Endothelial cell (in vitro differentiated cells): ENCODE measurements at places on chromosomes 12 and 14.
A peak's percentile ranks its signal among the peaks of the same experiment; 100 is the strongest.

- H3K36me3 ChIP-seq: no peaks in the 10 kb centered on the region
- peaks cover 51% of the 10 kb centered on the region for H3K27me3 ChIP-seq
- H3K4me3 ChIP-seq: no peak overlapping the region
- no peak for DNase-seq
- H3K27ac ChIP-seq: no peak overlapping the region
Observed at GRCh38 chr12:54024127-54024526, 4.1 kb upstream of the HOXC6 start.

GRCh38 chr14:40099316-40099715 lies 667.1 kb upstream of the FBXO33 start:
- no peak overlapping the region for H3K4me3 ChIP-seq
- no peak overlapping the region for H3K27ac ChIP-seq
- no peaks in the 10 kb centered on the region for H3K4me1 ChIP-seq
- no peaks in the 10 kb centered on the region for H3K27me3 ChIP-seq
- no peak for DNase-seq

- H3K4me1 ChIP-seq: peaks cover 8% of the 10 kb centered on the region
- H3K27ac ChIP-seq: no peak overlapping the region
- H3K36me3 ChIP-seq: no peaks in the 10 kb centered on the region
- H3K27me3 ChIP-seq: peaks cover 3% of the 10 kb centered on the region
- H3K4me3 ChIP-seq: no peak overlapping the region
Observed at GRCh38 chr14:54337314-54337713, 59.5 kb upstream of the CDKN3 start.

- no peak overlapping the region for H3K4me3 ChIP-seq
- peaks cover 2% of the 10 kb centered on the region for H3K27me3 ChIP-seq
- no peaks in the 10 kb centered on the region for H3K36me3 ChIP-seq
- no peak for DNase-seq
- H3K4me1 ChIP-seq: peaks cover 2% of the 10 kb centered on the region
Observed at GRCh38 chr12:95326855-95327254, 109.2 kb downstream of the VEZT start.

DNA sequence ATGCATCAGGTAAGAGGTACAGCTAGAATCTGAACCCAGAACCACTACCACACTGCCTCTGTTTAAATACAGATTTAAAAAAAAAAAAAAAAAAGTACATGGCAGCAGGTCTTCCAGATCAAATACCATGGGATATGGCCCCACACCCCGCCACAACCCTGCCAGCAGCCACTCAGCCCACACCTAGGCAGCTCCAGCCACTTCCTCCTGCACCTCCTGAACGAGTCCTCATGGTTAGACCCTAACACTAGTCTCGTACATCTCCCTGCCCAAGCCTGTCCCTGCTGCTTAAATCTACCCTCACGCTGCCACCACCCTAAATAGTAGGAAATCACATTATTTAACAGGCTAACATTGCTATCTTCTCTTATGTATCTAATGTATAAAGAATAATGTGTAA lies 12.6 kb downstream of the SETD3 start:
- peaks cover 2% of the 10 kb centered on the region for H3K27me3 ChIP-seq
- no peak overlapping the region for H3K27ac ChIP-seq
- peaks cover 22% of the 10 kb centered on the region for H3K4me1 ChIP-seq
- peaks cover 9% of the 10 kb centered on the region for H3K36me3 ChIP-seq

GRCh38 chr12:113762882-113763816 lies 203.0 kb downstream of the RBM19 start:
- H3K36me3 ChIP-seq: no peaks in the 10 kb centered on the region
- H3K27ac ChIP-seq: no peak overlapping the region
- H3K4me1 ChIP-seq: no peaks in the 10 kb centered on the region
- DNase-seq: no peak

DNA sequence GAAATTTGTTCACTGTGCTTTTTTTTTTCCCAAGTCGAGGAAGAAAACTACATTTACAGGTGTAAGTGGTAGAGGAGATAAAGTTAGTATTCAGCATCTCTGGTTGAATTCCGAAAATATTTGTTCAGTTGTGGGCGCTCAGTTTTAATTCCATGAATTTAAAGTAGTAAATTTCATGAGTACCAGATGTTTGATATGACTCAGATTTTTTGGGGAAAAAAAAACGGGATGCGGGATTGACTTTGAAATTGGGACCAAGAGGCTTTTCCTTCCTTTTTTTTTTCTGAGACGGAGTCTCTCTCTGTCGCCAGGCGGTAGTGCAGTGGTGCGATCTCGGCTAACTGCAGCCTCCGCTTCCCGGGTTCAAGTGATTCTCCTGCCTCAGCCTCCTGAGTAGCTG lies 1.6 kb downstream of the TULP3 start:
- H3K27me3 ChIP-seq: peaks cover 11% of the 10 kb centered on the region
- DNase-seq: no peak
- H3K4me3 ChIP-seq: peak overlapping the region; percentile 99
- peaks cover 15% of the 10 kb centered on the region for H3K4me1 ChIP-seq
- peaks cover 7% of the 10 kb centered on the region for H3K36me3 ChIP-seq

DNA sequence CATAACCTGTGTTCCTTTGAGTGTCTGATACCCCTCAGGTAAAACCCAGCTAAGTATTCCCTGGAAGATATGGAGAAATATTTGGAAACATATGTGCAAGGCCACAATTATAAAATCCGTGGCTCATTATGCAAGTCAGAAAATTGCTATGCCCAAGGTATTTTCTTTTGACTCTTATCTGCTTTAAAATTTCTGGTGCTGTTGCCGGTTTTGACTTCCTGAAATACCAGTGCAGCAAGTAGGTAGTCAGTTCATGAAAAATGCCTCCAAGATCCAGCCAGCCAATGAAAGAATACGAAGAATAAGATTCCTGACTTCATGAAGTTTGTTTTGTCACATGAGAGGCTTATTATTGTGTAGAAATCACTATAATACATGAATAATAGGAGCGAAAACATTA lies 20.2 kb upstream of the FUT8 start:
- no peaks in the 10 kb centered on the region for H3K27me3 ChIP-seq
- DNase-seq: no peak
- H3K4me3 ChIP-seq: no peak overlapping the region
- no peaks in the 10 kb centered on the region for H3K4me1 ChIP-seq

- H3K4me3 ChIP-seq: no peak overlapping the region
- H3K27ac ChIP-seq: no peak overlapping the region
- no peak for DNase-seq
- H3K27me3 ChIP-seq: no peaks in the 10 kb centered on the region
- peaks cover 4% of the 10 kb centered on the region for H3K4me1 ChIP-seq
Observed at GRCh38 chr12:105018776-105019175, 32.7 kb downstream of the NOPCHAP1 start.

- H3K27ac ChIP-seq: no peak overlapping the region
- DNase-seq: no peak
- no peak overlapping the region for H3K4me3 ChIP-seq
- H3K36me3 ChIP-seq: no peaks in the 10 kb centered on the region
Observed at GRCh38 chr12:3493043-3493858, 2.2 kb downstream of the PRMT8 start.

DNA sequence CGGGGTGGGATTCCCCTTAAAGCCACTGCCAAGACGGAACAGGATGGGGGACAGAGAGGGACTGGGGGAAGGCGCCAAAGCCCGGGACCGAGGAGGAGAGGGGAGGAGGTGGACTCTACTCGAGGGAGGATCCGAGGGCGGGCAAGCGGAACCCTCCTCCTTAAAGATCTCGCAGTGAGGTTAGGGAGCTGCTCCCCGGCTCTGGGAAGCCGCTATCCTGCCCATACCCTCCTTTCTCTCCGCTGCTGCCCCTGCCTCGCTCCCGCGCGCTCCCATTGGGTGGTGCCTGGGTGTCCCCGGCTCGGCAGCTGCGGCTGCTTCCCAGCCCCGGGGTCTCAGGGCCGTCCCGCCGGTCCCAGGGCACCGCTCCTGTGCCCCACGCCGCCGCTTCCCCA lies 16.4 kb downstream of the KRT18 start:
- H3K27ac ChIP-seq: no peak overlapping the region
- H3K27me3 ChIP-seq: peaks cover 4% of the 10 kb centered on the region
- no peaks in the 10 kb centered on the region for H3K36me3 ChIP-seq
- H3K4me3 ChIP-seq: no peak overlapping the region

- no peak overlapping the region for H3K27ac ChIP-seq
- DNase-seq: no peak
- no peak overlapping the region for H3K4me3 ChIP-seq
- peaks cover 10% of the 10 kb centered on the region for H3K27me3 ChIP-seq
- H3K36me3 ChIP-seq: no peaks in the 10 kb centered on the region
Observed at GRCh38 chr12:52063981-52064649, 5.7 kb upstream of the ATG101 start.

- H3K27ac ChIP-seq: peak overlapping the region; percentile 96
- peaks cover 23% of the 10 kb centered on the region for H3K36me3 ChIP-seq
- H3K27me3 ChIP-seq: peaks cover 26% of the 10 kb centered on the region
- peak overlapping the region; percentile 44 for H3K4me3 ChIP-seq
- DNase-seq: peak; percentile 81
Observed at GRCh38 chr12:120361506-120362208, 7.3 kb downstream of the MSI1 start.

GRCh38 chr14:21302013-21302835 lies 22.3 kb downstream of the RPGRIP1 start:
- H3K4me1 ChIP-seq: no peaks in the 10 kb centered on the region
- no peak overlapping the region for H3K4me3 ChIP-seq
- no peak overlapping the region for H3K27ac ChIP-seq
- no peak for DNase-seq

GRCh38 chr12:66210840-66211239 lies 21.8 kb downstream of the IRAK3 start:
- peaks cover 5% of the 10 kb centered on the region for H3K27me3 ChIP-seq
- H3K4me1 ChIP-seq: peaks cover 12% of the 10 kb centered on the region
- H3K4me3 ChIP-seq: no peak overlapping the region

DNA sequence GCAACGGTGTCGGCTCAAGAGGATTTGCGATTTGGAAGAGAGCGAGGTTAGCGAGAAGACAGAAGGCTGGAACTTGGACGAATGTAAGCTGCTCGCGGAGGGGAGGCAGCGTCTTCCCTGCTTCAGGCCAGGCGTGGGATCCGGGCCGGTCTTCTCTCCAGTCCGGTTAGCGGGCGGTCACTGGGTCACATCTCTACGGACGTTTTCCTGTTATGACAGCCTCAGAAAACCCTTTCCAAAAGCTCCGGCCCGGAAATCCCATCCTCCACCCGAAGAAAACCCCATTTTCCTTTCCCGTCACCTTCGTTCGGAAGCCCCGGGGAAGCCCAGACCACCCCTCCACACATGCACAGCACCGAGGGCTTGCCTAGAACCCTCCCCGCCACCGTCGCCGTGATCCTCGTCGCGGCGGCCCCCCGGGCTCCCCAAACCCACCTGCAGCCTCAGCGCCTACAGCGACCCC lies 268 bp downstream of the NDUFB1 start:
- peaks cover 14% of the 10 kb centered on the region for H3K27me3 ChIP-seq
- peaks cover 29% of the 10 kb centered on the region for H3K4me1 ChIP-seq
- H3K36me3 ChIP-seq: peaks cover 5% of the 10 kb centered on the region
- H3K27ac ChIP-seq: peak overlapping the region; percentile 99
- peak; percentile 51 for DNase-seq

DNA sequence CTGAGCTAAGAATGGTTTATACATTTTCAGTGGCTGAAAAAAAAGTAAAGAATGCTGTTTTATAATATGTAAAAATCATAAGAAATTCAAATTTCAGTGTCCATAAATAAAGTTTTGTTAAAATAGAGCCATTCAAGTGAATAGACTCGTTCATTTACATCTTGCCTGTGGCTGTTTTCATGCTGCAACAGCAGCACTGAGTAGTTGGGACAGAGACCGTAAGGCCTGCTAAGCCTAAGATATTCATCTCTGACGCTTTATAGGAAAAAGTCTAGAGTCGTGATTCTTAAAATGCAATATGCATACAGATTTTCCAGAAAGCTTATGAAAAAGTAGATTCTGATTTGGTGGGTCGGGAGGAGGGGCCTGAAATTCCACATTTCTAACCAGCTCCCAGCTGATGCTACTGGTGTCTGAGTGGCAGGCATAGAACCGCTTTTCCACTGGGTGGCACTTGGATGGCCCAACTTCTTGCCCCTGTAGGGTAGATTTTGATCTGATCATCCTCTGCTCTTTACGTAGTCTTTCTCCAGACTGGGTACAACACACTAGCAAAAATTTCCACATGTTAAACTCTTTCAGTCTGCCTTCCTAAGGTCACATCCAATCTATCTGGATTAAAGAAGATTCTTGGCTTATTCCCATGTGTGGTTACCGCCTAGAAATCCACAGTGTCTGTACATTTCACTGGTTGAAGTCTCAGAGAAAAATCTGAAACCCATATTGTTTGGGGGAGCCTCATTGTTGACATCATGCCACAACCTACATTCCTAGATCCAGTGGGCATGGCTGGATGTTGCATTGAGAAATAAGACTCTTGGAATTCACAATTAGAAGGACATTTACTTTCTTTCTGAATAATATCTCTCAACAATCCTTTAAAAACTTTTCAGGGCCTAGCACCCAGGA lies 151.2 kb downstream of the C12orf75 start:
- H3K27ac ChIP-seq: no peak overlapping the region
- no peaks in the 10 kb centered on the region for H3K27me3 ChIP-seq
- H3K4me3 ChIP-seq: no peak overlapping the region
- DNase-seq: no peak

- peaks cover 40% of the 10 kb centered on the region for H3K36me3 ChIP-seq
- no peak overlapping the region for H3K27ac ChIP-seq
- peaks cover 49% of the 10 kb centered on the region for H3K4me1 ChIP-seq
- DNase-seq: no peak
- peaks cover 11% of the 10 kb centered on the region for H3K27me3 ChIP-seq
Observed at GRCh38 chr12:4279198-4279690, 5.7 kb downstream of the CCND2 start.

DNA sequence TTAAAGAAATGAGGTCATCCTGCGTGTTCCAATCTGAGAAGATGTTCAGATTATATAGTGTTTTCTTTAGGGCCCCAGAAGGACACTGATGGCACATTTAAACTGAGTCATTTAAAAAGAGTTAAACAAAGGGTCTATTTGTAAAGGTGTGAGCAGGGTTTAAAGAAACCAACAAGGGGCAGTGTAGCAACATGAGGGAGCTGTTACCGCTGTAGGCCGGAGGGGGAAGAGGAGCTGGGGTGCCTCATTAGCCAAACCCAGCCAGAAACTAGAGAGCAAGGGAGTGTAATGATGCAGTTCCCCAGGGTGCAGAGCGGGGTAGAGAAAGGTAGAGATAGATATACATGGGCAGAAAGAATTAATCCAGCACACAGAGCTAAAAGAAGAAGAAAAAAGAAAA lies 160.4 kb downstream of the TBX5 start:
- H3K27me3 ChIP-seq: peaks cover 2% of the 10 kb centered on the region
- H3K4me3 ChIP-seq: no peak overlapping the region
- H3K36me3 ChIP-seq: no peaks in the 10 kb centered on the region
- DNase-seq: no peak
- no peak overlapping the region for H3K27ac ChIP-seq

GRCh38 chr14:72480464-72481243 lies 413.2 kb downstream of the DPF3 start:
- peaks cover 3% of the 10 kb centered on the region for H3K27me3 ChIP-seq
- DNase-seq: no peak
- H3K27ac ChIP-seq: no peak overlapping the region
- no peak overlapping the region for H3K4me3 ChIP-seq
- H3K36me3 ChIP-seq: peaks cover 13% of the 10 kb centered on the region
- H3K4me1 ChIP-seq: peaks cover 7% of the 10 kb centered on the region

GRCh38 chr14:36582874-36583241 lies 444 bp upstream of the NKX2-8 start:
- H3K27me3 ChIP-seq: peaks cover 22% of the 10 kb centered on the region
- peaks cover 8% of the 10 kb centered on the region for H3K4me1 ChIP-seq
- no peak for DNase-seq
- no peaks in the 10 kb centered on the region for H3K36me3 ChIP-seq
- no peak overlapping the region for H3K27ac ChIP-seq
